AG04450 (cell line): ENCODE measurements at places on chromosomes 12 and 14. TPM values are rescaled to one million over a fixed set of nuclear protein-coding genes. Genes with fewer than 3 reads are reported as not detected.

- DNase-seq = no peak
Measured at GRCh38 chr12:63093084-63093483, 57.9 kb downstream of the AVPR1A start.

The TBX3 gene
- polyA plus RNA-seq = 42.2 and 54.8 TPM in 2 replicates

DNA sequence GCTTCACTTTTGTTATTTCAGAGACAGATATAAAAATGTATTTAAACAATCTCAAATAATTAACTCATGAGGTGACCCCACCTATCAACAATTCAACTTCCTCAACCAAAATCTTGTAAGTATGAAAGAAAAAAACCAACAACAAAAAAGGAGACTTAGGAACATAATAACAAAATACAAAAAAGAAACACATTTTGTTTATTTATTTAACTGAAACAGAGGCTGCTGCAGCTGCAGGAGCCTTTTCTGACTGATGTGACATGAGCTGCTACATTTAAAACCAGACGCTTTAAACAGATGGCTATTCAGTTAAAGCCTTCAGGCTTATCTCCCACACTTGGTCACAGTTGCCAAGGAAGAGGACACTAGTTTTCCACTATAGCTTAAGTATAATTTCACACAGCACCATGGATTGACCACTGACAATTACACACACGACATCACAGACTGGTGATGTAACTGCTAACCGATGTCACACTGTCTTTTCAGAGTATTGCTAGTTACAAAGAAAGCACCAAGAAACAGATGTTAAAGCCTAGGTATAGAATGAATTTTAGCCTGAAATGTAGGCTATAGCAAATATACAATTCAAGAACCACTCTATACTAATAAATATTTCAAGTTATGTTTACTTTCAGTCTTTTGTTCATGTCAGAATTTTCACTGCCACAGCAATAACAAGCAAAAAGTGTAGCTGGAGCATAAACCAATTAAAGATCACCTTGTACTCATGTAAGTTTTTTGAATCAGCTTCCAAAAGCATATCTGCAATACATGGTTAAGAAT is 113.0 kb downstream of the MED13L start:
- DNase-seq = no peak

- no peak for DNase-seq
Measured at GRCh38 chr12:49624921-49625577, 1.7 kb downstream of the PRPF40B start.

The CFAP54 gene
- 0.82 and 1.2 TPM in 2 replicates for polyA plus RNA-seq

The GALNT8 gene
- not detected in 2 replicates for polyA plus RNA-seq

GRCh38 chr14:61568572-61569011 is 126.7 kb upstream of the HIF1A start:
- DNase-seq = no peak

The ITFG2 gene
- polyA plus RNA-seq = 17.4 and 18.6 TPM in 2 replicates

GRCh38 chr12:51863363-51863932 is 14.9 kb upstream of the FIGNL2 start:
- DNase-seq = no peak
